ENCODE measurements at places on chromosomes 7 and 10.

- no peak for DNase-seq
Measured at GRCh38 chr10:64196638-64197315, 675.6 kb downstream of the REEP3 start.

DNA sequence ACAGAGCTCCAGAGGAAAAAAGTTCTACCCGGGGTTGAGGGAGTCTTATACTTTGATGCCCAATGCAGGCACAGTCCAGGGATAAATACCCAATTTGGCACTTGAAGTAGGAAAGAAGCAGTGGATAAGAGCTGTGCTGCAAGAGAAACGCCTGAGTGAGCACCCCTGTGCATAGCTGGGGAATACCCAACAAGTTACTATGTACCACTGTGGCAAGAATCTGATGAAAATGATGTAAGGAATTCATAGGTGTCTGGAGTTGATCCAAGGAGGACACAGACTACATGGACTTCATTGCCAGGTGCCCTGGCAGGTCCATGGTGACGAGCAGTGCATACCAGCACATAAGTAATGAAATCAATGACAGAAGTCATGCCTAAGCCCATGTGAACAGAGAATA is 183.7 kb upstream of the FEZF1 start:
- DNase-seq, result no peak

DNA sequence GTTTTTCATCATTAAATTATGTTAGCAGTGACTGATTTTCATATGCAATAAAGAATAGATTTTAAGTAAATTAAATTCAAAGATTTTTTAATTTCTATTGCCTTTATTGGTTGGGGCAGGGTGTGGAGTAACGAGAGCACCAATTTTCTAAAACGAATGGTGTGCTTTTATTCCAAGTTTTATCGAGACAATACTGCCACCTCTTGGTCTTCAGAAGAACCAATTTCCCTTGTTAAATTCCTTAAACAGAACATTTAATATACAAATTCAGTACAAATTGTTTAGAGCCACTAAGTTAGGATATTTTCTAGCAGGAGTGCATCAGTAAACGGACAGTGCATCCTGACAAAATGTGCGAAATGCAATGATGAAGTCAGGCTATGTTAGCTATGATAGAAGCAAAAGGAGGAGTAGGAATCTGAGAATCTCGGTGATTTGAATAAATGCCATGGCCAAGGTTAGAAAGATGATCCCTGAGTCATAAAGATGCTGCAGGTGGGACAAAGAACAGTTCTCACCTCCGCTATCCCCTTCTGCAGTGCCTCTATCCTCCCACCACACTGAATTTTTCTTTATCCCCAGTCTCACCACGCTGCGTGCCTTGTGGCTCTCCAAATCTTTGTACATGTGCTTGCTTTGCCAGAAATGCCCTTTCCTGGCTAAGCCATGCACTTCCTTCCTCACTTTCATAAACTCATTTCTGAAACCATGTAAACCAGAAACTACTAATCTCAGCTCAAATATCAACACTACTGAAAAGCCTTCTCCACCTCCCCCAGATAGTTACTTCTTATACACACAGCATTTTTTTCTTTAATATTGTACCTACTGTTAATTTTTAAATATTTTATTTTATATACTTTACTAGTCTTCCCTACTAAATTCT is 31.9 kb upstream of the AGBL3 start:
- DNase-seq, result no peak

GRCh38 chr7:2586326-2587020 is 27.7 kb downstream of the IQCE start:
- no peak for DNase-seq

GRCh38 chr10:74213571-74214162 is 62.6 kb downstream of the ADK start:
- DNase-seq, result peak; percentile 40

DNA sequence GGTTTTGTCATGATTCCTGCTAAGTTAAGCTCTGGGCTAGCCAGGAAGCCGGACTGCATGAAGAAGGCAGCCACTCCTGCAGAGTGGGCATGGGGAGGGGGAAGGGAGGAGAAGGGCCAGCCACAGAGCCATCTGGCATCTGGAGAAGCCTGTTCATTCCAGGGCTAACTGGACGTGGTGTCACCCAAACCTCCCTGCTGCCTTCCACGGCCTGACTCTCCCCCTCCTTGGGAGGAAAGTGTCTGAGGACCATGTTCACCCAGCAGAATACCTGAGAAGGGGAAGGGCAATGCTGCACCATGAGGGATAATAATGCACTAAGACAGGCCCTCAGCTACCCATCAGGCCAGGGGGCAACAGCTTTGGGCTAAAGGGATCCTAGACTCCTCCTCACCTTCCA is 15.4 kb downstream of the AQP1 start:
- no peak for DNase-seq

GRCh38 chr10:482051-482501 is 207.4 kb downstream of the DIP2C start:
- DNase-seq, result peak; percentile 28

DNA sequence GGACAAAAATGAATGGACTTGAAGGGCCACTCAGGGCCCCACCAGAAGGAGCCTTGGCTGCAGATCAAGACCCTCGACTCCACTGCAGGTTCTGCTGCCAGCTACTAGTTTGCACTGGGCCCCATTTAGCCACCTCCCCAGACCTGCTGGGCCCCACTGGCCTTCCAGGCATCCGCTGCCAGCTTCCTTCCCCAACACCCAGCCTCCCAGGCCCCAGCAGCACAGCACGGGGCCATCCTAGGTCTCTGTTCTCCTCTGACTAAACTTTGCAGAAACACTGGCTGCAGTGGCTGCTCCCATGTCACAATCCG is 277.4 kb upstream of the KLF14 start:
- DNase-seq, result no peak

- DNase-seq, result no peak
Measured at GRCh38 chr7:14739168-14739840, 163.2 kb downstream of the DGKB start.

DNA sequence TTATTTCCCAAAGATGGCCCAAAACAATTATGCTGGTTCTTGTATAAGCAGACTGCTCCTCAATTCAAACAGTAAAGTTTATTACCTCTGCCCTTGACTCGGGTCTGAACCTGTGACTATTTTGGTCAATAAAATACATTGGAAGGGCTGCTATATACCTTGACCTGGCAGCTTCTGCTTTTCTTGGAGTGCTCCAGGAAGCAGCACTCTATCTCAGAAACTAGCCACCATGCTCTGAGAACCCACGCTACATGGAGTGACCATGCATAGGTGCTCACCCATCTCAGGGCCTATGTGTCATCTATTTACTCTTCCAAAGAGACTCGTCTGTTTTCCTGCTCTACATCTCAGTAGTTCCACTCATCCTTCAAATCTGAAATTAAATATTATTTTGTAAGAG is 299.9 kb downstream of the AHR start:
- DNase-seq, result no peak

- no peak for DNase-seq
Measured at GRCh38 chr10:101902820-101903145, 59.2 kb upstream of the KCNIP2 start.

DNA sequence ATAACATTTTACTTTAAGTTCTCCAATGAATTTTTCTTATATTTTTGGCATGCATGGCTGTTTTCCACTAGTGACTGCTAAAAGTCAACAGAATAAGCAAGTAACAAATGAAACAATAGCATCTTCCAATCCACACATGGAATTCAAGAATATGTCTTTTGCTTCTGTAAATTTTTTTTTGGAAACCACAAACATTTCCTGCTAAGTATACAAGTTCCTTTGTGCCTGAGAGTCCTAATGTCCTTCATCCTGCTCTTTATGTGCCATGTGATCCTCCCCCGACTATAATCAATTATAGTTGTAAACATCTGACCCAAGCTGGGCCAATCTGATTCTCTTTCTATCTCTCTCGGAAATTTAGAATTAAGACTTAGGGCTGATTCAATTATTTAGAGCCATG is 61.2 kb downstream of the PPP1R3C start:
- no peak for DNase-seq

DNA sequence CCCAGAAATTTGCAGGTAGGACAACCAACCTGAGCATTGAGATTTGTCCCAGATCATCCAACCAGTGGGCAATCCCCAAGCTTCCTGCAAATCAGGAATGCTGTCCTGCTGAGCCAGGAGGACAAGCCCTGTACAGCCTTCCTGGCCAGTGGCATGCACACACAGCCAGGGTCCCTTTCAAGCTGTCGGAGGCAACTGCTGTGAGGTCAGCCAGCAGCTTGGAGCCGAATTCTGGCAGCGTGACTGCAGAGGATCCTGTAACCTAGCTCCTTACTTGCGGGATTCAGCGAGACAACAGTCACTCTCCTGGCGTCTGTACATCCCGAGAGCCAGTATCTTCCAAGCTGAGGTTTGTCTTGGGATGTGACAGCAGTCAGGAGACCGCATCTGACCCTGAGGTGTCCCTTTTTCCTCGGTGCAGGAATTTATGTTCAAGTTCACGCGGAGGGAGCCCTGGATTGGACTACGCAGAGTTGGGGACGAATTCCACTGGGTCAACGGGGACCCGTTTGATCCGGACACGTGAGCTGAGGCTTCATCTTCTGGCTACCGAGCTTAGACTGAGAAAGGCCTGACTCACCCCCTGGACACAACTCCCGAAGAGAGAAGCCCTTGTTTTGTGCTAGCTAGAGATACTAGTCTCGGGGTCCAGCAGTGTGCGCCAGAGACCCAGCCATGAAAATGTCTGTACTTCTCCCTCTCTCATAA is 18.3 kb downstream of the CLEC2L start:
- DNase-seq, result no peak

GRCh38 chr10:107215681-107216080 is 51.2 kb upstream of the SORCS1 start:
- DNase-seq, result no peak

DNA sequence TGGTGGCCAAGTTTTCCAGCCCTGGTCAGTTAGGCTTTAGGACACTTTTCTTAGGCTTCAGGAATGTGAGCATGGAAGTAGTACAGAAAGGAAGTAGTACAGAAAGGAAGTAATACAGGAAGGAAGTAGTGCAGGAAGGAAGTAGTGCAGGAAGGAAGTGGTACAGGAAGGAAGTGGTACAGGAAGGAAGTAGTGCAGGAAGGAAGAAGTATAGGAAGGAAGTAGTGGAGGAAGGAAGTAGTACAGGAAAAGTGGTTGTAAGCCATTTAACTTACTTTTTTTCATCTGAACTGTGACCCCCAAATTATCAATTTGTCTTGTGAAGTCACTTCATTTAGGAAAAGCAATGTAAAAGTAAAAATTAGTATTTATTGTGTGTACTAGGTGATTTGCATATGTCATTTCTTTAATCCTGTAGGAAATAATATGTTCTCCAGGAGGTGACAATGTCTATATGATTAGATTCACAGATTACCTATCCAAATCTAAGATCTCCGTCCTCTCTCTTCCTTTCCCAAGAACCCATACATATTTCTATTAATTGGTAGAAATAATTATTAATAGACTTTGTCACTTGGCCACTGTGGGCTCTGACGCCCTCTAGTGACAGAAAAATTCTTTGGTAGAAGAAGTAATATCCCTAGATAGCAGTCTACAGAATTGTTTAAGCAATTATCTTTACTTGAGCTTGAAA is 3.9 kb upstream of the FAS start:
- no peak for DNase-seq

DNA sequence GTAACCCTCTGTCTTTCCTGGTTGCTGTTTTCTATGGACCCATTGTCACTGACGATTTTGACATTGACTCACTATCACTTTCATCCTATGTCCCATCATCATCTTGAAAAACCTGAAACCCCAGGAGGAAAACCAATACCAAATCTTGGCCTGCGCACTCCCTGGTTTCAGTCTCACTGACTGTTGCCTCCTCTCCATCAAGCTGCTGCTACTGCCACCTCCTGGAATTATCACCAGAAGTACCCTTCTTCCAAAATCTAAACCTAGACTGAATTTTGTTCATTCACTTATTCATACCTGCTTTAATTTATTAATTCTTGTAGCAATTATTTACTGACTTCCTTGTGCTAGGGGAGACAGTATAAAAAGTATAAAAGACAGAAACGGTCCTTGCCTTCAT is 44.5 kb upstream of the ACBD5 start:
- peak; percentile 18 for DNase-seq

GRCh38 chr10:78805176-78805575 is 263.6 kb upstream of the ZMIZ1 start:
- peak; percentile 90 for DNase-seq

GRCh38 chr10:124036746-124037145 is 56.7 kb downstream of the CHST15 start:
- DNase-seq, result no peak

GRCh38 chr10:62819141-62819920 is 3.2 kb upstream of the EGR2 start:
- peak; percentile 18 for DNase-seq

- no peak for DNase-seq
Measured at GRCh38 chr10:112054516-112054915, 129.0 kb downstream of the GPAM start.

GRCh38 chr7:68348401-68348800 is 1249.9 kb upstream of the AUTS2 start:
- DNase-seq, result no peak
